ENCODE measurements at places on chromosomes 16 and 17.

- no peak for DNase-seq
Measured at GRCh38 chr17:12596961-12597360, 68.7 kb upstream of the MYOCD start.

GRCh38 chr17:55612691-55613141, 101.5 kb upstream of the SMIM36 start:
- no peak for DNase-seq

- DNase-seq: no peak
Measured at GRCh38 chr17:45984368-45984767, 14.7 kb upstream of the STH start.

DNA sequence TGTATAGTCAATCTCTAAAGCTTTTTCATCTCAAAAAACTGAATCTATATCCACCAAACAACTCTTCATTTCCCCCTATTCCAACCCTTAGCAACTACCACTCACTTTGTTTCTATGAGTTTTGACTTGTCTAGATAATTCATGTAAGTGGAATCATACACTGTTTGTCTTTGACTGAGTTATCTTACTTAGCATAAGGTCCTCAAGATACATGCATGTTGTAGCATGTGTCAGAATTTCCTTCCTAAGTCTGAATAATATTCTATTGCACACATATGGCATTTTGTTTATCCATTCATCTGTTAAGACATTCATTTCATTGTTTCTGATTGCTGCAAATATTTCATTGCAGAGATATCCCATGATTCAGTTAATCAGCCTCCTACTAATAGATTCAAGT, 72.2 kb downstream of the SSH2 start:
- no peak for DNase-seq

- no peak for DNase-seq
Measured at GRCh38 chr17:36095992-36096391, 6.0 kb upstream of the CCL3 start.

DNA sequence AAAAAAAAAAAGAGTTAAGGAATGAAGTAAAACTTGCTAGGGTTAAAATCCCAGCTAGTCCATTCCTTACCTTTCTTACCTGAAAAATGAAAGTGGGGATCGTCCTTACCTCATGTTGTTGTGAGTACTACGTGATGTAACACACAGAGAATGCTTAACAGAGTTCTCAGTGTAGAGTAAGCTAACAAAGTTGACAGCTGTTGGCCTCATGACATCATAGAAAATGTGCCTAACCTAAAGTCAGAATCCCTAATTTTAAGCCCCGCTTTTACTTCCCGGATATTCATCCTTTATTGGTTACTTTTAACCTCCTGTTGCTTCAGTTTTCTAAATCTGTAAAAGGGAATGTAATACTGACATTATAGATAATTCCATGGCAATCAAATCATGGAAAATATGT, 505.8 kb upstream of the HSBP1 start:
- DNase-seq: no peak

DNA sequence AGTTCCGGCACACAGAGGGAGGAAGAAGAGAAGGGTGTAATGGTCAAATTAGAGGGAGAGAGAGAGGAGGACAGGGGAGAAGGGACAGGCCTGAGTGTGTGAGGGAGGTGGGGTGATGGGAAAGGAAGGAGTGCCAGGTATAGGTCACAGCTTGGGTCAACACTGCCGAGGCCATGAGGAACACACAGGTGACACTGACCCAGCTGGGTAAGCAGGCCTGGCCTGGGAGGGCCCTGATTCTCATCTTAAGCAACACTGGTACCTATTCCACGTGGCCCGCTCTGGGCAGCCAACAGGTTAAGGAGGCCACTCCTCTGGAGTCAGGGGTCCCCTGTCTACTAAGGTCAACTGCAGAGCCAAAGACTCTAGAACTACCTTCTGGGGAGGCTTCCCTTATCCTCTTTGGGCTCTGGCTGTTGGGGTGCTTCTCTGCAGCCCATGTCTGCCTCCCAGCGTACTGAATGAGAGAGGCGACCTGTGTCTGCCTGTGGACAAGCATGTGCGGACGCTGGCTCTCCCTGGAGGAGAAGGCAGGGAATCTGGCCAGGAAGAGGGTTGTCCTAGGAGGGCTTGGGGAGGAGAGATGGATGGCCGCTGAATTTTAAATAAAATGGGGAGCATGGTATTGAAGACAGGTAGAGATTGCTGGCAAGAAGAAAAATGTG, 57.6 kb downstream of the RGS9 start:
- DNase-seq: peak; percentile 58

DNA sequence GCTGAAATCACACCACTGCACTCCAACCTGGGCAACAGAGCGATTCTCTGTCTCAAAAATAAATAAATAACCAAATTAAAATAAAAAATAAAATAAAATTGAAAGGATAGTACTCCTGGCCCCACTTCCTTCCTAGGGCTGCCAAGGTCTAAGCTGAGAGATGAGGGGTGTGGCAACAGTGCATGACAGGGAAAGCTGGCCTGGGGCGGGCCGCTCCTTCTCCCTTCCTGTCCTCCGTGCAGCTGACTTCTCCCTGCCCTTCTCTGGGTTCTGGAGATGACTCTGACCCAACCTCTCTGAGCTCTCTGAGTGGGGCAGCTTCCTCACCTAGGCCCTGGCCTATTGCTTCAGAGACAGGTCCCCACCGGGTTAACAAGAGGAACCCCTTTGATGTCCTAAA, 8.7 kb upstream of the SLC25A39 start:
- peak; percentile 81 for DNase-seq

DNA sequence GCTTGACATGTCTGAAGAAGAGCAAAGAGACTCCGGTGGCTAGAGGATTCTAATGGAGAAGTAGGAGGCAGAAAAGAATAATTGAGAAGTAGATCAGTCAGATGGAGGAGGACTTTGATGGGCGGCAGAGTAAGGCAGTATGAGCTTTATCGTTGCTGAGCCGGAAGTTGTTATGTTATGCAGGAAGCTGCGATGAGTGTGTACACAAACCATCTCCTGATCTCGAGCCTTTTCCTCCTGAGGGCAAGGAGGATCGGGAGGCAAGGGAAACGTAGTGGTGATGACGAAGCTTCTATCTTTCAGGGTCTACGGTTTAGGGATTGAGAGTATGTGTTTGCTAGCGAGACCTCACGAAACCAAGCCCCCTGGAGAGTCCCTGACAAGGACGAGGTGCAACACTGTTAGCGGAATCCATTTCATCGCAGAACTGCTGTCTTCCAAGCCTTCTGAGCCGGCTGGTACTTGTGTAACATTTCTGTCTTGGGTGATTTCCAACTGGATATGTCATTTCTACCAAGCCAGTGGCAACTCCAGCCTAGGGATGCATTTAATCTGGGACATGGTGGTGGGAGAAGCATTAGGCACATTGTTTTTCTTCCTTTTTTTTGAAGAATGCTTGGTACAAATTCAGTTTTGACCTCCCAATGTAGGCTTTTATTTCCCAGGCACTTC, 45.5 kb downstream of the RBFOX1 start:
- DNase-seq: no peak

GRCh38 chr17:74110467-74110866, 93.0 kb upstream of the RPL38 start:
- no peak for DNase-seq

GRCh38 chr17:73520369-73520761, 123.9 kb downstream of the SDK2 start:
- peak; percentile 26 for DNase-seq

DNA sequence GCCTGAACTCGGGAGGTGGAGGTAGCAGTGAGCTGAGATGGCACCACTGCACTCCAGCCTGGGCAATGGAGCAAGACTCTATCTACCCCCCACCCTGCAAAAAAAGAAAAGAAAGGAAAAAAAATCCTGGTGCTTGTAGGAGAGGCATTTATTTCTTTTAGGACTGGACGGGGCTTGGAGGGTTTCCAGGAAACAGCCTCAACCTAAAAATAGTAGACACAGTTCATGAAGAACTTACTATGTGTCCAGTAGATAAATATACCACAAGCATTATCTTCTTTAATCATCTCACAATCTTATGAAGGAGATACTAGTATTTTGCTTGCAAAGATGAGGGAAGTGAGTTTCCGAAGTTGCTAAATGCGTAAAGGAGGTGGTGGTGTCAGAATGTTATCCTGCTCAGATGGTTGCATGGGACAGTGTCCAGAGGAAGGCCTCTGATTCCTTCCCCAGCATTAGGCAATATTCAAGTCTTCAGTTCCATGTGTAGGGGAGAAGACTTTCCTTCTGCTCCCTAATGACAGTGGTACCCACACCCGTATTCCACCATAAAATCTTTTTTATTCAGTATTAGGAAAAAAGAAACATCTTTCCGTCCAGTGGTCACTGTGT, 263.2 kb downstream of the WWOX start:
- DNase-seq: no peak

DNA sequence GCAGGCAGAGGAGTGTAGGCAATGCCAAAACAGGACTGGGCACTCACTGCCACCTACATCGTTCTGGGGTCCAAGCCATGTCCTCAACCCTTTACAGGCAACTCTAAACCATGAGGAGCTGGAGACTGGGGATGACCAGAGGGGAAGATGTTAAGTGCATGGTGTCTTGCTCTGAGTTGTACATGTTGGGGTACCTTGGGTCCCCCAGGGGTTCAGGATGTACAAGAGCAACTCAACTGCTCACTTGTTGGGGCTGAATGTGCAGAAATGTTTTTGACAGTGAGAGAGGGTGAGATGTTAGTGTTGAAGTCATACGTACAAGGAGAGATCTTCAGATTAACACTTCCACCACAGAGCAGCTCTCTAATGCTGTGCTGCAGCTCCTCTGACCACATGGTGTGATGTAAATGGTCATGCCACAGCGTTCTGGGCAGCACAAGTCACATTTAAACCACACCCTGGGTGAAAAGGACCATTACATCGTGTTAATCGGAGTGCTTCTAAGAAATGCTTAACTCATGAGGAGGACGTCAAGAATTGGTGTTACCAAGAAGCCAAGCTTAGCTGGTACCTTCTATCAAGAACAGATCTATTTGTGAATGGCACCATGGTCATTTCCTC, 2.4 kb downstream of the CCL18 start:
- DNase-seq: no peak

DNA sequence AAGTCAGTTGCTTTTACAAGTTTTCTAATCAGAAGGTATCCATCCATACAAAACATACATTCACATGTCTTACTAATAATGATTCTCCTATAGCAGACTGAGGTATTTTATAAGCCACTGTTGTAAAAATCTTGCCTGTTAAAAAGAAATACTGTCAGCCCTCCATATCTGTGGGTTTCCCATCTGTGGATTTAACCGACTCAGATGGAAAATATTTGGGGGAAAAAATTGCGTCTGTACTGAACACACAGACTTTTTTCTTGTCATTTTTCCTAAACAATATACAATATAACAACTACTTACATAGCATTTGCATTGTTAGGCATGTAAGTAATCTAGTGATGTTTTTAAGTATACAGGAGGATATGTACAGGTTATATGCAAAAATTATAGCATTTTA, 90.4 kb downstream of the PARN start:
- DNase-seq: no peak

DNA sequence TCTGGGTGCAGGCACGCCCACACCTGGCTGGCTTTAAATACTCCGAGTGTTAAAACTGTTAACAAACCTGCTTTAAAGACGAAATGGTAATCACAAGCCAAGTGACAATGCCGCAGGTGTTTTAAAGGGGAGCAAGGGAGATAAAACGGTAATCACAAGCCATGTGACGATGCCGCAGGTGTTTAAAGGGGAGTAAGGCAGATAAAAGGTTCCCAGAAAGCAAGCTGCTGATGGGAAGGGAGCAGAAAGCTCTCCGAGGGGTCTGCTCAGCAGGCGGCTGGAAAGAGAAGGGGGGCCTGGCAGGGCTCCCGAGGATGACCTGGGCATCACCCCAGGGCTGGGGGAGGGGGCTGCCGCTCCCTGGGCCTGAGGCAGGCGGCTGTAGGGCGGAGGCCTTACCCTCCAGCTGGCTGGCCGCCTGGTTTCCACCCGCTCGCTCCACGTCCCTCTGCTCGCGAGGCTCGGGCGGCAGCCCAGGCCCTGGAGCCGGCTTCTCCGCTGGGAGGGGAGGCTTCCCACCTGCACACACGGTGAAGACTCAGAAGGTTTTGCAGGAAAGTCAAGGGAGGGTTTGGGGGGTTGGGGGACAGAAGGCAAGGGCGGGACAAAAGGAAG, 12.1 kb downstream of the NDUFAF8 start:
- peak; percentile 64 for DNase-seq

- no peak for DNase-seq
Measured at GRCh38 chr17:10144982-10145381, 53.4 kb downstream of the GAS7 start.

- no peak for DNase-seq
Measured at GRCh38 chr16:66318505-66318904, 48.0 kb upstream of the CDH5 start.

GRCh38 chr17:45098869-45099616, 33.3 kb downstream of the PLCD3 start:
- peak; percentile 93 for DNase-seq

DNA sequence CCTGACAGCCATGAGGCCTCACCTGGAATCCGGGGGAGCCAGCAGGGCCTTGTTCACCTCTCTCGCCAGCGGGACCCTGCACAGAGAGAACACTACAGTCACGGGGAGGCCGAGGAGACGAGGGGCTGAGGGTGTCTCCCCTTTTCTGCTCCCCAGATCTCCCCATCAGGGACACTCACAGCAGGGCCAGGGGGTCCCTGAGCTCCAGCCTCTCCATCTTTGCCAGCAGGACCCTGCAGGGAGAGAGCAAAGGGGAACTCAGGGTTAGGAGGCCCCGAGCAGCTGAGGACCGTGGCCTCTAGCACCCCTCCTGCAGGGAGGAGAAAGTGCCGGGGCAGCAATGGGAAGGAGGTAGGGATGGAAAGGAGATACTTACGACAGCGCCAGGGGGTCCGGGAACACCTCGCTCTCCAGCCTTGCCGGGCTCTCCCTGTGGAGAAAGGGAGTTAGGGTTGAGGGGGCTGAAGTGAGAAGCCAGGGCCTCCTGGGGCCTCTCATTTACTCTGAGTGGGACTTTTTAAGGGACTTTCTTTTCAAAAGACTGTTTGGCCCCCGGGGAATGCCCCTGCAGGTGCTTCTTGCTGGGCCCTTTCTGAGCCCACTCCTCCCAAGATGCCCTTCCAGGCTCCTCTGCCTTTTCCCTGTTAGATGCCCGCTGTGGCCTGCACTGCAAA, 8.7 kb downstream of the COL1A1 start:
- no peak for DNase-seq

GRCh38 chr17:3378321-3378720, 7.8 kb downstream of the OR3A2 start:
- DNase-seq: no peak

- no peak for DNase-seq
Measured at GRCh38 chr16:31223044-31223443, 6.1 kb upstream of the PYDC1 start.

GRCh38 chr16:75801307-75801706, 75.0 kb upstream of the CPHXL start:
- no peak for DNase-seq

GRCh38 chr16:81486540-81487061, 42.0 kb downstream of the CMIP start:
- peak; percentile 75 for DNase-seq

Data from Right ventricle myocardium inferior (tissue), 1 donor.